ENCODE measurements at places on chromosomes 2 and 18.

GRCh38 chr18:25097057-25097456 is 254.9 kb downstream of the ZNF521 start:
- DNase-seq: no peak

DNA sequence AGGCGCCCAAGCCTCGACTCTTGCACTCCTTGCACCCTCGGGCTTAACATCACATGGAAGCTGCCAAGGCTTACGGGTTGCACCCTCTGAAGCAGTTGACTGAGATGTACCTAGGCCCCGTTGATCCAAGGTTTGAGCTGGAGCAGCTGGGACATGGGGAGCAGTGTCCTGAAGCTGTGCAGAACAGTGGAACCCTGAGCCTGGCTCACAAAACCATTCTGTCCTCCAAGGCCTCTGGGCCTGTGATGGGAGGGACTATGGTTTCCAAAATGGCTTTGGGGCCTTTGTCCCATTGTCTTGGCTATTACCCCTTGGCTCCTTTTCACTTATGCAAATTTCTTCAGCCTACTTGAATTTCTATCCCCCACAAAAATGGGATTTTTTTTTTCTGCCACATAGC is 454.0 kb downstream of the PIK3C3 start:
- no peak for DNase-seq

DNA sequence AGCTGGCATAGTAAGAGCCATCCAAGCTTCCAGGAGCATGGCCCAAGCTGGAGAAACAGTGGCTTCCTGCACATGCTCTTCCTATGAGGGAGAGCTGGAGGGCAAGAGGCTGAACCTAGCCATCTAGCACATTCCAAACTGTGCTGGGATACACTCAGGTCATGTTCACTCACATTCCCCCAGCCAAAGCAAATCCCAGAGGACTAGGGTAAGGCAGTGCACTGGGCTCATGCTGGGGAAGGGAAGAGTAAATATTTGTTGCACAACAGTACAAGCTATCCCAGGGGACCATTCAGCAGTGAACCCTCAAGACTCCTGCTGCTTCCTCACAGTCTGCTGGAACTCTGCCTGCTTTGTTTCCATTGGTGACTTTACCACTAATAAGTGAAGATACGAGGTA is 20.7 kb upstream of the GYPC start:
- DNase-seq: no peak

DNA sequence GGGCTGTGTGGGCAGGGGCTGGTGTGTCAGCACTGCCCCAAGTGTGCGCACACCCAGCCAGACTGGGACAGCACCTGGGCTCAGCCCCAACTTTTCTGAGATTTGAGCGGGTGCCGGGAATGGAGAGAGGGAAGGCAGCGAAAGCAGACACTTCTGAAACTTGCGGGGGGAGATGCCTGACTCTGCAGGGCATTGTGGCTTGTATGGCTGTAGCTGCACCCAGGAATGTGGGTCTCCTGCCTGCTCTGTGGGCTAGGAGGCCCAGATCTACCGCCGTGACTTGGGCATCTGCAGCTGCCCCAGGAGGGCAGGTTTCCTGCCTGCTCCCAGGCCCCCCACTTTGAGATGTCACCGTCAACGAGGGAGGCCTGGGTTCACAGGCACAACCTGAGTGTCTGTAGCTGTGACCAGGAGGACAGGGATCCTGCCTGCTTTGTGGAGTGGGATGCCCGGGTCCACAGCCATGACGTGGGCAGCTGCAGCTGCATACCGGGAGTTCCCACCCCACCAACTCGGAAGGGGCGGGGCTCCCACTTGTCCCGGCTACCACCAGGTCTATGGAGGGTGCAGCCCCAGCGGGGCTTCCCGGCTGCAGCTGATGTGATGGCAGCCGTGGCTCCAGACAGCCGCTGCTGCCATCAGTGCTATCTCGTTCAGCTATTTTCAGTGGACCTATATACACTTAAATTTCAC is 95.3 kb downstream of the DOK6 start:
- no peak for DNase-seq

DNA sequence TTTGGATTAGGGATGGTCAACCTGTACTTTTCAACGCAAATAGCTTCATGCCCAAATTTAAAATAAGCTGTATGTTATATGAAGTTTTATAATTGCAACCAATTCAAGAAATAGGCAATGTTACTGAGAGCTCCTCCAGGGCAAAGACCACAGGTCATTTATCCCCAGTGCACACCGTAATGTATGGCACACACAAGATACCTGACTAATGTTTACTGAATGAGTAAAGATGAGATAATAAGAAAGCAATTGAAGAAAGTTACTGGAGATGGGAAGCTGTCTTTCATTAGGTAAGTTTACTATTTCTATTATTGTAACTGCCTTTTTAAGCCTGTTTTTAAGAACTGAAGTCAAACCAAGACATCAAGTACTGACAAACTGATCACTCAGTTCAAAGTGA is 184.5 kb upstream of the VRK2 start:
- DNase-seq: no peak

- DNase-seq: no peak
Measured at GRCh38 chr18:29003194-29003593, 826.3 kb upstream of the CDH2 start.

DNA sequence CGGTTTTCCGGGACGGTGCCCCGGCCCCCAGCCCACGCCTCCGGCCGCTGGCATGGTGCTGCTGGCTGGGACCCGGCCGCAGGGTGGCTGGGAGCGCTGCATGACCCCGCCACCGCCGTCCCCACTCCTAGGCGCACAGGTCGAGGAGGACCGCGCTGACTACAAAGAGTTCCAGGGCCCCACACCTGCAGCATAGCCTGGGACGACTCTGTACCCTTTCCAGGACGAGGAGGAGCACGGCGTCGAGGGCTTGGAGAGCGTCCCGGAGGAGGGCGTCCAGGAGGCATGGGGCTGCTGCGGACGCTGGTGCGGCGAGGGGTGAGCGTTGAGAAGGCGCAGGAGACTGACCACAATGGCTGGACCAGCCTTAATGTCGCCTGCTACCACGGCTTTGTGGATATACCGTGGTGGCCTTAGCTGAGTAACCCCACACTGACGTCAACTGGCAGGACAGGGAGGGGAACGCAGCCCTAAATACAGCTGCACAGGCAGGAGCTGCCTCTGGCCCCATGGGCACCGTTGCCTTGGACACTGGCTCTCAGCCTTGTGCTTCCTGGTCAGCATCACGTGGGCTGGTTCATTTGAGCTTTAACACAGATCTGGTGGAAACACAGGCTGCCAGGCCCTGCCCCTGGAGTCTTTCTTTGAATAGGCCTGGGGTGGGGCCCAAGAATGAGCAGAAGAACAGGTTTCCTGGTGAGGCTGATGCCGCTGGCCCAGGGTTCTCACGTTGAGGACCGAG is 40.9 kb upstream of the TRIM43B start:
- no peak for DNase-seq

GRCh38 chr2:138175066-138175465 is 210.8 kb downstream of the HNMT start:
- DNase-seq: no peak

DNA sequence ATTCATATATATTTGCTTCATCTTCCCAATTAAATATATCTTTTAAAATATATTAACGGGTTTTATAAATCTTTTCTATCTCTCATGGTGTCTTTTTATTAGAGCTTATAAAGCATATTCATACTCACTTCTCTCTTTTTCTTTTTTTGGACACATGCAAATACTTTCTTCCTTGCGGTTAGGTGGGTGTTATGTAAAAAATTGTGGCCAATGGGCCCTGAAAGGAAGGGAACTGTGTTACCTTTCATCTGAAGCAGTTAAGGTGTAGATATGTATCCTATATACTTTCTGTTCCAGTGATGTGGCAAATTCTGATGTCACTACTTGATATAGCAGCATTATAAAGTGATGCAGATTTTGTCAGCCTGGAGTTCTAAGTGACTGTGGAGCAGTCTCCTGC is 714.5 kb downstream of the PLCL1 start:
- no peak for DNase-seq

- no peak for DNase-seq
Measured at GRCh38 chr2:165474619-165475276, 5.2 kb downstream of the CSRNP3 start.

- DNase-seq: no peak
Measured at GRCh38 chr2:60215386-60215901, 338.0 kb downstream of the BCL11A start.

DNA sequence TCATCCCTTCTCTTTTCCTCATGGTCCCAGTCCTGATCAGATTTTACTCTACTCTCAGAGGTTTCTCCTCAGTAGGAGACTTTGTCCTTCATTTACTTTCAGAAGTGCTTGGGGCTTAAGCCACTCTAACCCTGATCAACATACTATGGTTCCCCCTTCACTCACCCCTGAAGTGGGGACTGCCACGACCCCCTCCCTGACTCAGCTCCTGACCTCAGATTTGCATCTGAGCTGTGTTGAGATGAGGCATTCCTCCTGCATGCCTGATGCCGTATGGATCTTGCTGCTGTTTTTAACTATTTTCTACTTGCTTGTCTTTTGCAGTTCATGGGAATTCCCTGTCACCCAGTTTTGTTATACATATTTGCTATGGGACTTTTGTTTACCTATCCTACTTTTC is 306.7 kb upstream of the CHST9 start:
- DNase-seq: no peak

- DNase-seq: no peak
Measured at GRCh38 chr2:76437564-76437963, 726.8 kb upstream of the GCFC2 start.

DNA sequence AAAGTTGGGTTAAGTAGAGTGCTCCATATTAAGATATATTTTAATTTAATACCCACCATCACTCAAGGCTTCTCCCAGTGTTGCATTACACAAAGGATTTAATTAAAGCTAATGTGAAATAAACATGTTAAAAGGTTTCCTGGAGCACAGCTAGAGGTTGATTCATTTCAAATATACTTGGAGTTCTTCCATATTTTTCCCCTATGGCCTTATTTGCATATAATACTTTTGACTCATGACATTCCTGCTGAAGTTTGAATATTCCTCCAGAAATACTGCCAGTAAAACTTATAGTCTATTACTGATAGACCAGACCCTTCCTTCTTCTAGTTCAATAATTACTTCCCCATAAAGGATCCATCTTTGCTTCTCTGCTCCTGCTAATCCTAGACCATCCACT is 227.5 kb downstream of the GULP1 start:
- no peak for DNase-seq

GRCh38 chr2:42035241-42035640 is 12.6 kb upstream of the PKDCC start:
- no peak for DNase-seq

GRCh38 chr2:38720613-38721241 is 30.4 kb downstream of the SRSF7 start:
- no peak for DNase-seq

GRCh38 chr2:132747046-132747445 is 77.0 kb upstream of the LYPD1 start:
- no peak for DNase-seq

- DNase-seq: no peak
Measured at GRCh38 chr18:49201464-49201863, 250.7 kb upstream of the SMAD7 start.

- DNase-seq: no peak
Measured at GRCh38 chr2:192286093-192286701, 91.5 kb upstream of the TMEFF2 start.

GRCh38 chr18:51941999-51942398 is 398.0 kb upstream of the DCC start:
- no peak for DNase-seq

GRCh38 chr2:37767959-37768925 is 96.8 kb upstream of the CDC42EP3 start:
- no peak for DNase-seq

DNA sequence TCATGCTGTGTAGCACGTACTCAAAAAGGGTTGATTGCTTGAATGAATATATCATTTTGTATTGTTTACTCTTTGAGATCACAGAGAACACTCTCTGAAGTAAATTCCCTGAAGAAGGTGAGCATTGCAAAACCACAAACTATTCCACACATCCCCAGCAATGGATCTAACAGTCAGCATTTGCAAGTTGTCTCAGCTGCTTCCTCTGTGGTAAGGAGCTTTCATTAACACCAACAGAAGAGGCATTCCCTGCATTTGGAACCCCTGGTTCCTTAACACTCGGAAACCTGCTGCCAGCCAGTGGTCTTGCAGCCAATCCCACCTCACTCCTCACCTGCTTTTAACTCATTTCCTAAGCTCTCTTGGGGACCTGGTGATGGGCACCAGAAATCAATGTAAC is 108.4 kb downstream of the IRS1 start:
- DNase-seq: no peak

- DNase-seq: no peak
Measured at GRCh38 chr2:206721256-206721920, 3.2 kb upstream of the DYTN start.

GRCh38 chr2:236215761-236216333 is 47.7 kb upstream of the GBX2 start:
- DNase-seq: no peak

DNA sequence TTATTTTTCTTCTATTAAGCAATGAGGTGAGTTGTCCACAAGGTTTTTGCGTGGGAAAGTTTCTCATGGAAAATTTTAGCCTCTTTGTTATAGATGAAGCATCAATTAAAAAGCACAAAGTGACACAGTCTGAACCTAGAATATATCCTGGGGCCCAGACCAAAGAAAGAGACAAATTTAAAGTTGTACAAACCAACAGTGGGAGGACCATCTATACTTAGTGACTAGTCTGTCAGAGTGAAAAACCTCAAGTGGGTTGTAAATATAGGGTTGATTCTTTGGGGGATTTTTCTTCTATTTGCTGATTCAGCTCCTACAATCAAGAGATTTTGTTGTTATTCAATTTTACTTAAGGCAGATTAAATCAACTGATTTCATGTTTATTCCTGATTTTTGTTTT is 256.2 kb downstream of the SATB2 start:
- DNase-seq: no peak

DNA sequence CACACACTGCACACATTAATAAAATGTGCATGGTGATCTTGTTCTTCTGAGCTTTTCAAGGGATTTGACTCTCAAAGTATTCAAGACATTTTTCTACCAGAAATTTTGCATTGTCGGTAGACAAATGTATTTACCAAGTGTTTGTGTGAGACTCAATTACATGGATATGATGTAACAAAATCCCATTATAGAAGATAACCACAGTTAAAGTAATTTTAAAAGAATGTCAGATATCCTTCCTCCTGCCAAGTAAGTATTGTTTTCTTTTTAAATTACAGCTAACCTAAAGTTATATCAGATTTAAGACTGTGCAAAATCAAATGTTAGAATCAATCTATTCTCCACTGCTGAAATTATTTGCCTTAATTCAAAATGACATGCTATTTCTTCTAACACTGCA is 1344.5 kb upstream of the CHAC2 start:
- DNase-seq: no peak

DNA sequence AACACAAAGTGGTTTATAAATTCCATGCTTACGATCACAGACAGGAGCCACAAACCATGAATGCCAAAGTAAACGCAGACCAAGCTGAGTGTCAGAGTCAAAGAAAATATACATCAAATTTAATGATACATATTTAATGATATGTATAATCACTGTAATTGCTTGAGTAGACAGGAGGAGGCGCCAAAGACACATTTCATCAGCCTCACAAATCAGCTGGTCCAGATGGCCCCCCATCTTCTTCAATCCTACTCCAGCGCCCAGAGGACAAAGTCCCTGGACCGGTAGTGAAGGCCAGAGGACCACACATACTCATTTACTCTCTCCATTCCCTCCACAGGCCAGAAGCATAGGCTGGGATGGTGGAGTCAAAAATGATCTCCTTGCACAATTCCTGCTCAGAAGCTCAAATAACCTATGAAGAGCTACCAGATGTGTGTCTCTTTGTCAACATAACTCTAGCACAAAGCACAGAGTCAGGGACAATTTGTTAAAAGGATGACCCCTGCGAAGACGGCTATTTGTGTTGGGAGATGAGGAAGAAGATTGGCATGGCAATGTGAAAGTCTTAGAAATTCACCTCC is 149.3 kb upstream of the PGAP1 start:
- no peak for DNase-seq
